ENCODE measurements at places on chromosomes 4 and X. TPM values are rescaled to one million over a fixed set of nuclear protein-coding genes. Genes with fewer than 3 reads are reported as not detected.

CXorf66 gene
- not detected for total RNA-seq

SERTM2 gene
- not detected for total RNA-seq

ANOS1 gene
- 0.22 TPM for total RNA-seq

ARX gene
- total RNA-seq, result not detected

MAGT1 gene
- total RNA-seq, result 198 TPM

CCNI gene
- total RNA-seq, result 112 TPM

GABRE gene
- 13.9 TPM for total RNA-seq

ADAMTS3 gene
- total RNA-seq, result 0.12 TPM

GTPBP6 gene
- 24.5 TPM for total RNA-seq

NAT8L gene
- 0.05 TPM for total RNA-seq

CYBB gene
- not detected for total RNA-seq

STARD8 gene
- 9.5 TPM for total RNA-seq

CABS1 gene
- not detected for total RNA-seq

UGT2B15 gene
- not detected for total RNA-seq

FAM149A gene
- not detected for total RNA-seq

BEND2 gene
- not detected for total RNA-seq

IGSF1 gene
- 0.89 TPM for total RNA-seq

NXF2 gene
- total RNA-seq, result not detected

WDR13 gene
- 54.3 TPM for total RNA-seq

N4BP2 gene
- total RNA-seq, result 1.1 TPM

LNX1 gene
- total RNA-seq, result 0.39 TPM

FGF13 gene
- 9.6 TPM for total RNA-seq

CSN1S1 gene
- not detected for total RNA-seq

SCFD2 gene
- total RNA-seq, result 11.2 TPM

TMSB15B gene
- 34.3 TPM for total RNA-seq

KLHL34 gene
- not detected for total RNA-seq

SULT1B1 gene
- total RNA-seq, result not detected

SPANXB1 gene
- 87.1 TPM for total RNA-seq

CTSO gene
- 18.0 TPM for total RNA-seq

TAF1 gene
- 30.9 TPM for total RNA-seq

HAND2 gene
- total RNA-seq, result not detected

F8A1 gene
- 35.4 TPM for total RNA-seq

PHEX gene
- total RNA-seq, result 0.12 TPM

HPF1 gene
- total RNA-seq, result 24.6 TPM

HERC6 gene
- total RNA-seq, result 81.3 TPM

ACE2 gene
- total RNA-seq, result 6.6 TPM

COX18 gene
- total RNA-seq, result 8.4 TPM

Measured in M059J (cell line).